ENCODE measurements at places on chromosomes 7 and 10.

GRCh38 chr10:44640429-44640828 lies 255.5 kb upstream of the CXCL12 start:
- DNase-seq: no peak

- DNase-seq: peak; percentile 72
These were observed 131.4 kb downstream of the GPAM start for GRCh38 chr10:112052166-112052565.

DNA sequence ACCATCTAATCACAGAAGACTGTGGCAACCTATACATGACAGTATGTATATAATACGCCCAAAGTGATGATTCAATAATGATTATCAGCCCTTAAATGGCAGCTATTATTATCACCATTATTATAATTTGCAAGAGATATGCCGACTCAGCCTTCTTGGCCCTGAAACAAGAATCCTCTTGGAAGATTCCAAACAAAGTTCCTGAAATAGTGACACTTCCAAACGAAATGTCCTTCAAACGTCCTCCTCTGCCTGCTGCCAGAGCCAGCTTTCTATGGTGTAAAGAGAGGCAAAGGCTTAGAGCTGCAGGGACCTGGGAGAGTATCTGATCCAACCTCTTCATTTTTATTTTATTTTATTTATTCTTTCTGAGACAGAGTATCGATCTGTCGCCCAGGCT lies 36.0 kb downstream of the NRAP start:
- no peak for DNase-seq

GRCh38 chr7:108614896-108615295 lies 45.2 kb downstream of the DNAJB9 start:
- DNase-seq: no peak

DNA sequence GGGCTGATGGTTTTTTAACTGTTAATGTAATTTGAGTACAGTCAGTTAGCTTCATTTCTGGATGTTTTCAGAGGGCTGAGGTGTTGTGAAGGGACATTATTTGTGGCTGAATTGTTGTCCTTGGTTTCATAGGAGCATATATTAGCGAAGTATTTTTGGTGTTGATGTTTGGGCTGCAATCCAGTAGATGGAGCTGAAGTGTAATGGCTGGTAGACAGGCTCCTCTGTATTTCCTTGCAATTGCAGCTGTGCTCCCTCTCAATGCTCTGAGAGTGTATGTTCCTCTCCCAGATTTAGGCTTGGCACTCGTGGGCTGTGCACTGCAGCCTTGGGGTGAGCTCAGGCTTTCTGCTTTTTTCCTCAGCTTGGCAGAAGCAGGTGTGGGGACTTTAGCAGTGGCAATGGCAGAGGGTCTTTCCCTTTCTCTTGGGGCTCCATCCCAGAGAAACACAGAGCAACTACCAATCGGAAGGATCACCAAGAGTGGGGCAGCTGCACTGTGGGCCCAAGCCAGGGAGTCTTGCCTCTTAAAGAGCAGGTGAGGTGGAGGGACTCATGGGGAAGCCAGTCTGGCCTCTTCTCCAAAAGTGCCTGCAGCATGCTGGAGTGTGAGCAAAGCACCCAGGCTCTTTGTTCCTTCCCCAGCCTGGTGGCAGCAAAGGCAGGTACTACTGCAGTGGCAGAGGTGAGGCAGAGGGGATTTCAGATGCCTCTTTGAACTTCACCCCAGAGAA lies 544.4 kb downstream of the SH2D4B start:
- peak; percentile 42 for DNase-seq

GRCh38 chr10:69333205-69333604 lies 54.9 kb downstream of the HK1 start:
- DNase-seq: peak; percentile 98

DNA sequence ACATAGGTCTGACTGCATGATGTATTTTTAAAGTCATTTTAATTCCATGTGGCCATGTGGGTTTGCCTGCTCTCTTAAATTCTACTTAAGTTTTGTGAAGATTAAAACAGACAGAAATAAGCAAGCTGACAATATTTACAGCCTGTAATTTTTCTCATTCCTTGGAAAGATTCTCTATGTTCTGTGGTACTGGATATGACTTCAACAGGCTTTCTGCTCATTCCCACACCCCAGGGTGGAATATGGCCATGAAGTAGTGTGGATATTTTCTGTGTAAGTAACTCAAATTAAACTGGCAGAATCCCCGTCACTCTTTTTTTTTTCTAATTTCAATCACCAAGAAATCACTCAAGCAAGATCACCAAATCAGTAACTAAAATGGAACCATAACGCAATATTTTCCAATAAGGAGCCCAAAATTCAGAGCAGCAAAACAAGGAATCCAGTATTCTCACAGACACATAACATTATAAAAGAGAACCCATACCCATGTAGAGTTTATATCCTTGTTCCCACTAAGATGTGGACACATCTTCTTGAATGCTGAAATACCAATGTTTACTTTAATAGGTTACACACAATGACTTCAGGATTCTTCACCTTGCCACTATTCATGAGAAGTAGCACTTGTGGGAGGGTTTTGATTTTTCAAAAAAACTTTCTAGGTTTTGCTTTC lies 5.7 kb downstream of the HOXA5 start:
- no peak for DNase-seq

- DNase-seq: no peak
These were observed 240.7 kb downstream of the FZD1 start for GRCh38 chr7:91504919-91505318.

GRCh38 chr7:117082647-117083046 lies 129.3 kb downstream of the ST7 start:
- no peak for DNase-seq

GRCh38 chr7:29809533-29810155 lies 3.3 kb downstream of the WIPF3 start:
- no peak for DNase-seq

All from ELF-1 (cell line).